Stimulated activated CD4-positive, alpha-beta T cell treated with anti-CD3 and anti-CD28 coated beads, Interleukin-4, amount 100 ng/mL, for 4 hours (primary cell): ENCODE measurements at places on chromosomes 1 and 21.

DNA sequence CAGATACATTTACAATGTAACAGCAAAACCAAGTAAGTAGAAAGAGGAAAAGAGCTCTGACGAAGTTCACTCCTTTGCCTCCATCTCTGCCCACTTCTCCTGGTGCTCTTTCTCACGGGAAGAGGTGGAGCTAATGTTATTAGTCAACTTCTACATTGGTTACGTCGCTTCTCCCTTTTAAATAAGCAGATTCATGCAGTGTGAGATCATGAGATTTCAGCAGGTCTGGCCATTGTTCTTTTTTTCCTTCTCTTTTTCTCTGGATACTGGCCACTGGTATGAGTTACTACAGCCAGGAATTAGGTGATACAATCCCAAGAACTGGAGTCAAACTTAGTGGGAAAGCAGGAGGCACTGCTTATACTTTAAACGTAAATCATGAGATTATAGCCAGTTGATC lies 207.1 kb downstream of the AKT3 start:
- no peak for DNase-seq

DNA sequence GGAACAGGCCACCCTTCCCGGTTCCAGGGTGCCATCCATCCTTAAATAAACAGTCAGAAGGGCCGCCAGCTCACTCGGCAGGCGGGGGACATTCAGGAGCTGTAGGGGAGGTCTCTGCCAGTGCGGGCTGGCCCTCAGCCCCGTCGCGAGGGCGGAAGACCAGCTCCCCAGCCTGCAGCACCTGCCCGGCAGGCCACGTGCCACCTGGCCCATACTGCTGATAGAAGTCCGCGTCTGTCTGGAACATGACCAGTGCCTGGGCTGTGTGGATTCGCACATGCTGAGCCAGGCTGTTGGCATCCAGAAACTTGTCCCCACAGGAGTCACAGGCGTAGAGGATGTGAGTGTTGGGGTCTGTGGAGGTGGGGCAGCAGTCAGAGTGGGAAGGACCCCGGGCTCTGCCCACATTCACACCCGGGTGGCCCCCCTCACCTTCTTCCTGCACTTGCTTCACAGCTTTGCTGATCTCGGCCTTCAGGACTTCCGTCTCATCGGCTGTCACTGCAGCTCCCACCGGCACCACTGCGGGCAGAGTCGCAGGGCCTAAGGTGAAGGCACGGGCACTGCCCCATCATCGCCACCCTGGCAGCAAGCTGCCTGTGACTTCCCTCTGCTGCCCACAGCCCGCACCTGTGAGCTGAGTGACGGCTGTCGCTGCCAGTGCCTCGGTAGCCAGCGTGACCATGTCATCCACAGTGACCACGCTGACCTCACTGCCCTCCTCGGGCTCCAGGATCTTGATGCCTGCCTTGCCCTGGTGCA lies 33.8 kb downstream of the ZBTB17 start:
- no peak for DNase-seq

GRCh38 chr1:158391099-158391498 lies 8.2 kb downstream of the OR10T2 start:
- no peak for DNase-seq

- DNase-seq: no peak
Measured at GRCh38 chr1:227709451-227709850, 25.7 kb downstream of the JMJD4 start.

GRCh38 chr1:33246171-33246570 lies 10.1 kb upstream of the ZNF362 start:
- no peak for DNase-seq

DNA sequence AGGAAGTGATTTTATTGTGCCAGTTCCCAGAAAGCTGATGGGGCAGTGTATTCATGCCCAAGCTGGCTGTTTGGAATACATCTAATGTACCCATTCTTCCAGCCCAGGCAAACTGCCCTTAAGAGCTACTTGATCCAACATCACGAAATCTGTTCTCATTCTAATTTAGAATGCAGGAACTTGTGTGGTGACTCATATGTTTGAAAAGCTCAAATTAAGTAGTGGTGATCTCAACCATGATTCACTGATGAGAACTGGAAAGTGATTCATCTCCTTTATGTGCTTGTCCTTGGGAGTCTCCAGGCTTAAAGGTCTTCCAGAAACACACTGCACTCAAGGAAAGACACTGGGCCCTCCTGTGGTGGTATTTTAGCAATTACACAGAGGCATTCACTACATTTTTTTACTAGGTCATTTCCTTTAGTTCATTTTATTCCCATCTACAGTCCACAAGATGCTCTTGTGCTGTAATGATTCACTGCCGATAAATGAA lies 65.4 kb downstream of the RPE65 start:
- DNase-seq: no peak

GRCh38 chr1:31584869-31585735 lies 8.8 kb downstream of the TINAGL1 start:
- no peak for DNase-seq

GRCh38 chr1:54885807-54886723 lies 930 bp downstream of the DHCR24 start:
- DNase-seq: no peak

- DNase-seq: peak; percentile 22
Measured at GRCh38 chr1:111030590-111030989, 66.9 kb upstream of the LRIF1 start.

DNA sequence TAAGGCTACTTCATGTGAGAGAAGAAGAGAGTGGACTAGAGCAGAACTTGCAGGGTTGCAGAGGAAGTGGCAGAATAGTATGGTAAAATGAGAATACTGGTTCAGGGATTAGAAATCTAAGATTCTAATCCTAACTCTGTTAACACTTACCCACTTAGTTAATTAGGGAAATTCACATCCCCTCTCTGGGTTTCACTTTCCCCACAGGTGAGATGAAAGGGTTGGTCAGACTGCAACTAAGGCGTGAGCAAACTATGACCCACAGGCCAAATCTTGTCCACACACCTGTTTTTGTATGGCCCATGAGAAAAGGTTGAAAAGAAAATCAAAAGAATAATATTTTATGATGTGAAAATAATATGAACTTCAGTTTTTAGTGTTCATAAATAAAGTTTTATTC lies 117.5 kb downstream of the MACF1 start:
- no peak for DNase-seq

GRCh38 chr1:228876187-228876586 lies 140.9 kb downstream of the RHOU start:
- DNase-seq: no peak

GRCh38 chr1:196608390-196609369 lies at the start of gene KCNT2:
Gene KCNT2, minus strand, starts transcription at chr1:196608440. Its CDS starts 131 bp downstream, at chr1:196608309.
- DNase-seq: no peak

DNA sequence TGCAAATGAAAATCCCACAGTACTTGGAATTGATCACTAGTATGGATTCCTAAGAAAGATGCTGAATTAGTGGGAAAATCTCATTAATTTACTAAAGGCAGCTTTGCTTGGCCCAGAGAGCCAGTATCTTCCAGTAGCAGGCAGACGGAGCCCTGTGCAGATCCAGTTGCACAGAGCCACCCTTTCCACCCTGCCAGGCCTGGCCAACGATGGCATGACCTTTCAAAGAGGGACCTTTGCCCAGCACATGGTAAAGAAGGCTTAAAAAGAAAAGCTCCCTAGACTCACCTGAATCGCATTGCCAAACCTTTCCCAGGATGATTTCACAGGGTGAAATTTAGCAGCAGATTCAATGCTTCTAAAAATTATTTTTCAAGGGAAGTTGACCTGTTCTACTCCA lies 170.5 kb upstream of the CAMK1G start:
- no peak for DNase-seq

- no peak for DNase-seq
Measured at GRCh38 chr1:156080863-156081179, 1.4 kb downstream of the MEX3A start.
